ENCODE measurements at places on chromosomes 4 and X. TPM values are rescaled to one million over a fixed set of nuclear protein-coding genes. Genes with fewer than 3 reads are reported as not detected.

The ELK1 gene
- 37.9 TPM for total RNA-seq

The TBC1D9 gene
- 46.5 TPM for total RNA-seq

The ZDHHC15 gene
- 0.15 TPM for total RNA-seq

The RNF150 gene
- 28.7 TPM for total RNA-seq

The FAM241A gene
- 0.53 TPM for total RNA-seq

- no peak for DNase-seq
Observed at GRCh38 chr4:48016141-48017107, at the start of the genes CNGA1 and NIPAL1. TSS of gene CNGA1 (minus strand) at chr4:48016681. CDS start at chr4:47952689, 63,992 bp downstream. TSS of gene NIPAL1 (plus strand) at chr4:48016772. CDS start at chr4:48016840, 68 bp downstream.

DNA sequence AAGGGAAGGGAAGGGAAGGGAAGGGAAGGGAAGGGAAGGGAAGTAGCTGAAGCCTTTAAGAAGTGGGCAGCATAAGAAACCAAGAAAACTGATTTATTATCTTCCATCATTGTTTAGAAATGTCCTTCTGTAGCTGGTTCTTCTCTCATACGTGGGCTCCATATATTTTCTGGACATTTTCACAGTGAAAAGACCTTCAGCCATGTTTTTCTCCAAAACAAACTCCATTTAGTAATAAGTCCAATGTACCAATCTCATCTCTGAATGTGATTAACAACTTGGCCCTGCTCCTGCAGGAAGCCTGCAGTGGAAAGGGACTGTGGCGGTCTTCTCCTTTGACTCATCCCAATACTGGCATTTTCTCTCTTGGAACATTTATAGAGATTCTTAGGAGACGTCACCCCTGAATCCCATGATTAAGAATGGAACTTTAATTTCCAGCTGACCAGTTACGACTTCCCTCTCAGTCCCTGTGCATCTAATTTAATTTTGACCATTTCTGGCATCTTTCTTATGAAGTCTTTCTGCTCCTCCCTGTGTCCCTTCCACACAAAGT lies 96.6 kb upstream of the GUCY1A1 start:
- no peak for DNase-seq

- no peak for DNase-seq
Observed at GRCh38 chr4:38210396-38211114, 250.4 kb downstream of the PTTG2 start.

DNA sequence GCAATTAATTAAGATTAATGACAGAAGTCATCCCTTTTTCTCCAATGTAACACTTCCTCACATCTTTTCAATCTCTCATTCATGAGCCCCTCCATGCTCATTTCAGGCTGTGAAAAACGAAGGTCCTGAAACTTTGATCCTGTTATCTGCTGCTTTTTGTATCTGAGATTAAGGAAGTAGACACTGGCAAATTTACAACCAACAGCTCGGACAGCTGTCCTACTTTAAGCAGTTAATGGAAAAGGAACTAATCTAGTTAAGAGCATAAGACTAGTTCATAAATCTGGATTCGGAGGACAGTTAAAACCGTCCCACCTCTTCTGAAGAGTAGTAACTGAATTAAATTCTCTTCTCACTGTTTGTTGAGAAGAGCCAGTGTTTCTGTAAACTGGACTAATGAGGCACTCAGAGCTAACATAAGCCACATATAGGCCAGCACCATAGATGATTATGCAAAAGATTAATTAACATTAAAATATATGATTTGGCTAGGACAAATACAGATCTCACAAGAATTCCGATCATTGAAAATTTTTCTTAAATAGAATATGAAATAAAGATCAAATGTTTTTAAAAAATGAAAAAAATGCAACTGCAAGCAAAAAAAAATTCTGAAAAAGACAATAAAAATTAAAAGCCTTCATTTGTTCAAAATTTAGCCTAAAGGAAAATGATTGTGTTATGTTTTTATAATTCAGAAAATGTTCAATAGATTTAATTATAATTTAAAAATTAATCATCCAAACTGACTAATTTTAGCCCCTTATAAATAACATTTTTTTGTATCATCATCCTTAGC lies 114.4 kb downstream of the ANTXR2 start:
- no peak for DNase-seq

- no peak for DNase-seq
Observed at GRCh38 chrX:9897761-9898161, 69.4 kb upstream of the CLDN34 start.

- DNase-seq: no peak
Observed at GRCh38 chr4:38774181-38774955, 8.4 kb downstream of the TLR10 start.

GRCh38 chr4:57865264-57865663 lies 755.1 kb upstream of the IGFBP7 start:
- DNase-seq: no peak

DNA sequence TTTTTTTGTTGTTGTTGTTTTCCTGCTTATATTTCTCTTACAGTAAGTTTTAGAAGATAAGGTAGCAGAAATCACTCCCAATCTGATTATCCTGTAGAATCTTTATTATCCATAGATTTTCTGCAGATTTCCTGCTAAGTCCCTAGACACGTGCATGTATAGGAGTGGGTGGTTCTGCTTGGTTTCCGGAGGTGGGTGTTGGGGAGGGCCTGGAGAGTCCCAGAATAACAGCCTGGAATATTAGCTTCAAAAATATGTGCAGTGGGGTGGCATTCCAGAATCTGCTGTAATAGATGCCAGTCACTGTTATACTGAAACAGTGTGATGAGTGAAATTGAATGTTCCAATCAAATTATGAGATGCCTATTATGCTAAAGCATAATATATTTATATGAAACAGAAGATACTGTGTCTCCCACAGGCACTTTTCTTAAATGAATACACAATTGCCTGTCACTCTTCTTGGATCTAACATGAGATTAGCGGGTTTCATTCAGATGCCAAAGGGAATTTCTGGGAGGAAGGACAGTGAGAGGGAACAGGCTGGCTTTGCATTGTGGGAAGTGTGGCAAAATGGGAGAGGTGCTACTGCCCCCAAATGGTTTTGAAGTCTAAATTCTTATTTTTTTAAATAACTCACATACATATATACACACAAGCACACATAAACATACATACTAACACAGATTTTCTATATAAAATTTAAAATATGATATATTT lies 37.6 kb downstream of the C4orf50 start:
- DNase-seq: no peak

DNA sequence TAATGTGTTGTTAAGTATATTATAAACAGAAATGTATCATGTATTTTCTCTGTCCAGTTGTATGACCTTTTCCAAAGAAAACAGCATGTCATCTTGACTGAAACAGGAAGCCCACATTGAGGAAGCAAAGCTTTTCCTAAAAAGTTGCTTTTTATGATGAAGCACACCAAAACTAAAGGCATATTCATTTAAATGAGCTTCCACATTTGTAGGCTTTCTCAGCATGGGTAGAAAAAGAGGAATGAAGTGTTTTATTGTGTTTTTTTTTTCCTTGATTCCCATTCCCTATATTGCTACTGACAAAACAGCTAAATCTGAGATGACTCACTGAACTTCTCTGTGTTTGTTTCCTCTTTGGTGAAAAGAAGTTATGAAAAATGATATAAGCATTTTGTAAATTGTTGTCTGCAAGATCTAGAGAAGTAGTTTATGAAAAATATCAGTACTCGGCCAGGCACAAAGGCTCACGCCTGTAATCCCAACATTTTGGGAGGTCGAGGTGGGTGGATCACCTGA lies 32.5 kb upstream of the FRAS1 start:
- DNase-seq: no peak

DNA sequence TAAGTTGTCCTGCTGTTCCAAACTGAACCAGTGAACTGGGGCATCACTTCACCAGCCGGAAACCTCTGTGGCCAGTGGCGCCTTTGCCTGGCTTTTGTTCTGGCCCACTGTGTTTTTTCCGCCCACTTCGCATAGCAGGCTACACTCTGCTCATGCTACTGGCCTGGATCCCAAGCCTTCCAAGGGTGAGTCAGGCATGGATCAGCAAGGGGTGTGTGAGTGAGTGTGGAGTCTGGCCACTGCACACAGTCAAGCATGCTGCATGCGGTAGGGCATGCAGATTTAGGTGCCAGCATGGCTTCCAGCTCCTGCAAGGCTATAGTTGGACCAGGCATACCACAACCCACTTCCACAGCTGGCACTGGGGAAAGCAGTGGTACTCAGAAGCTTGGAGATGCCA lies 1967.9 kb downstream of the C4orf33 start:
- DNase-seq: no peak

DNA sequence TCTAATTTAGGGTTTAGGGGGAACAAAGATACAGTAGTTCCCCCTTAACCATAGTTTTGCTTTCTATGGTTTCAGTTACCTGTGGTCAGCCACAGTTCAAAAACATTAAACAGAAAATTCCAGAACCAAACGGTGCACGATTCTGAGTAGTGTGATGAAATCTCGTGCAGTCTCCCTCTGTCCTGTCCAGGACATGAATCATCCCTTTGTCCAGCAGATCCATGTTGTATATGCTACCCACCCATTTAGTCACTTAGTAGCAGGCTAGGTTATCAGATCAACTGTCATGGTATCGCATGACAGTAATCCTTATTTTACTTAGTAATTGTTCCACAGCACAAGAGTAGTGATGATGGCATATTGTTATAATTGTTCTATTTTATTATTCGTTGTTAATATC lies 556.1 kb downstream of the IL1RAPL1 start:
- DNase-seq: no peak

DNA sequence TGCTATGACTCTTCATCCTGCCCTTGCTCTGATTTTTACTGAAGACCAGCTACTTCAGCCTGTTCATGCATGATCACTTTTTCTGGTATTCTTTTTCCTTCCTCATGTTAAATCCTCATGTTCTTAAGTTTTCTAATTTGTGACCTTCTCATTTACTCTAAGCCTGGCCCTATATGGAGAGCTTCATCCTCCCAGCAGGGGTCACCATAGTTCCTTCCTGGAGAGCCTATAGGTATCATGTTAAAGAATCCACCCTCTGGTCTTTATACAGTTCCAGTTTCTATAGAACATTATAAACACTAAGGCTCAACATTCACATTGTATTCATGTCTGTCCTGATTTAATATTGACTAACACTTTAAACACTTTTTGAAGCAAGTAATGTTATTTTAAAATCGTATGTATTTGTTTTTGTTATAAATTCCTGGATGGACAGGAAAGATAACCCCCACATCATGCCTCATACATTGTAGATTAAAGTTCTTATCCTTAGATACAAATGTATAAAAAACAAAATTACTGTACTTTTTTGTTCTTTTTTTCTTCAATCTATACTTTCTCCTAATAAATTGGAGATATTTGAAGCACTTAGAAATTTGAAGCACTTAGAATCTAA lies 53.8 kb upstream of the OTUD4 start:
- DNase-seq: no peak
